ENCODE measurements at places on chromosomes 7 and 10.

DNA sequence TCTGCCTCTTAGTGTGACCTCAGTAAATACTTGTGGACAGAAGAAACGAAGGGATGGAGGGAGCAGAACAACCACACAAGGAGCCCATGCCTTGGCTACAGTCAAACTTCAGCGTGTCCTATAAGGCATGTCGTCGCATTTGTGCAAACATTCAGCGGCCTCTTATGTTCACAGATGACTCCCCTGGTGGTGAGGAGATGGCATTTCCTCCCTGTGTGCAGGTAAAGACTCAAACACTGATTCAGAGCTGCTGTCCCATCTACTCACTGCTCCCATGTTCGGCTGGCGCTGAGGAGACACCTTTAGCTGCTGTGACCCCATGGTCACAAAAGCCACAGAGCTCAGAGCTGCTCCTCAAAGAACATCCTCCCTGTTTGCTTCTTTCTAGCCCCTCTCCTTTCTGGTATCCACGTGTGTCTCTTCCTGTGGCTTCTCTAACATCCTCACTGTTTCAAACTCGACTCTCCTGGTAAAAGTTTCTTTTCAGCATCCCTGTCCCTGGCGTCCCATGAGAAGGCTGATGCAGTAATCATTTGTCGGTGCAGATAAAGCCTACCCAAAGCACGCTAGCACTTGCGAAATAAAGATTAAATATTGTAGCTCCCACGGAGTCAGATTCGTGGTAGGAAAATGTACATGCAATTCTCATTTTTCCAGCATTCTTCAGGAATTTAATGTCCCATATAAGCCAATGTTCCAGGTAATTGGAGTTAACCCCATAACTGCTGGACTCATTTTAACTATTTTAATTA is 124.9 kb upstream of the NEBL start:
- DNase-seq, result no peak

DNA sequence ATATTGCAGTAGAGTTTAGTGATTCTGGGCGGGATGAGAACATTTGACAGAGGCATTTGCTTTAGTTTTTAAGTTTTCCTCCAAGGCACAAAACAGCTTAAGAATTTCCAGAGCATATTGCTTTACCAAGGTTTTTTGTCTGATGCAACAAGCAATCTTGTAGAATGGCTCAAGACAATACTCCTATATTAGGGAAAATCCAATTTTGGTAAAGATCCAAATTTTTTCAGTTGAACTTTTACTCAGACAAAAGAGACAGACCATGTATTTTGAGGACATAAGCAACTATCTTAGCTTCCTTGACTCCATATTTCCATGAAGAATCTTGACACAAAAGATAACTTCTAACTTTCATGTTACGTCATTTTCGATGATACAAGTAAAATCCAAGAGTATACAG is 92.3 kb upstream of the NANOS1 start:
- DNase-seq, result no peak

DNA sequence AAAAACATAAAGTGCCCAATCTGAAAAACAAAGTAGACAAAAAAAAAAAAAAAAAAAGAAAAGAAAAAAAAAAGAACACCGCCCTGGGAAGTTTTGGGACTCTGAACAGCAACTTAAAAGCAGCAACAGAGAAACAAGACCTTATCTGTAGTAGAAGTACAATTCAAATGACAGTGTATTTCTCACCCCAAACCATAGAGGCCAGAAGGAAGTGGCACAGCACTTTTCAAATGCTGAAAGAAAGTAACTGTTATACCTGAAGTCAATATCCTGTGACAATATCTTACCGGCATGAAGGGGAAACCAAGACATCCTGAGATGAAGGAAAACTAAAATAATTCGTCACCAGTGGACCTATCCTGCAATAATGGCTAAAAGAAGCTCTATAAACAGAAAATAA is 112.1 kb downstream of the DNAJC1 start:
- DNase-seq, result no peak

DNA sequence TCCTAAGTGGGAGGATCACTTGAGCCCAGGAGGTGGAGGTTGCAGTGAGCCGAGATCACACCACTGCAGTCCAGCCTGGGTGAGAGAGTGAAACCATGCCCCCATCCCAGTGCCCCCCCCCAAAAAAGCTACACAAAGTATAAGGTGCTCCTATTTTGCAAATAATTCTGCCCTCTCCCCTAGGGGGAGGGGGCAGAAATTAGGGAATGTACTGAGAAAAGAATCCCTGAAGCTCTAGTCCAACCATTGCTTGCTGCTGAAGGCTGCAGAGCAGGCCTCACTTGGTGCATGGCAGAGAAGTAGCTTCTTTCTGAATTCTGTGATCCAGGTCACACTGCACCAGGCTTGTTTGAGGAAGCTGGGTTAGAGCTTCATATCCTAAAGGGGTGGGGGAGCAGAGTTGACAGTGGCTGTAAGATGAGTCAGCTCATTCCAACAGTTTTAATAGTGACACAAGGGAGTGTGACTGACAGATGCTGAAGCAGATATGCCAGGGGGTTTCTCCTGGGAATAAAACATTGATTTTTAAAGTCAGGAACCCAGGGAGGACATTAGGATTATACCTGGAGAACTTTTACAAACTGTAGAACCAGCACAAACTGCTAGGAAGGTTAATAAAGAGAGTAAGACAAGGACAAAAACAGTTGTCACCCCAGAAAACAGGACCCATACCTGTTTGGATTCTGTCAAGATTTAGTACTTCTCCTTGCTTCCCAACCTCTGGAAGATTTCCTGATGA is 32.8 kb upstream of the STRIP2 start:
- DNase-seq, result no peak

- no peak for DNase-seq
These were observed 222.9 kb upstream of the SH2B2 start for GRCh38 chr7:102063690-102064180.

GRCh38 chr10:33331379-33331694 is 3.1 kb downstream of the NRP1 start:
- no peak for DNase-seq

GRCh38 chr10:17792991-17793390 is 16.2 kb upstream of the MRC1 start:
- DNase-seq, result no peak

DNA sequence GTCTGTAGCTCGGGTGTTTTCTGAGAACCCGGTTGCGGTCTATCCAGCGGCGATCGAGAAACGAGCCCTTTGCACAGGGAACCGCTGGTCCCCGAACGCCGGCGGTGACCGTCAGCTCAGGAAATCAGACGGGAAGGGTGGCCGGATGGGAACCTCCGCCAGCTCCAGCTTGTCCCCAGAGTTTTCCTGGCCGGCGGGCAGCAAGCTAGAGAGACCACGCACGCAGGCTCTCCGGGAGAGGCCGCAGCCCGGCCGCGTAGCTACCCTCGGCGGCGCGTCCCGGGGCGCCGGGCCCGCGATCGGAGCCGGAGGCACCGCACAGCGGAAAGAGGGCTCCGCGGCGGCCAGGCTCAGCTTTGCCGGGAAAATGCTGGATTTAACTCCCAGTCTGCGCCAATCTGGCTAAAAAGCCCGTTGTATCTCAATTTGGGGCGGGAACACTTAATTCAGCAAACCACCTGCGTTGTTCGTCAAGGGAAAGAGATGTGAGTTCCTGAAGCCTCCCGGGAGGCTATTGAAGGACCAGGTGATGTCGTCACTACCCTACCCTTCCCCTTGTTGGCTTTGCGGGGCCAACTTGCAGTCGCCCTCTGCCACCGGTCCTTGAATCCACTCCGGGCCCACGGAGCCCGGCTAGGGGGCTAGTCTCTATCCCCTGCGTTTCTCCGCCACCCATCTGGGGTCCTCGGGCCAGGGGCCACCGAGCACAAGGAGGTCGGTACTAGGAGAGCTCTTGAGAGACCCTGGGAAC is 859 bp upstream of the CH25H start:
- no peak for DNase-seq

GRCh38 chr10:132880128-132880981 is 62.0 kb downstream of the CFAP46 start:
- no peak for DNase-seq

- DNase-seq, result no peak
These were observed 139.9 kb upstream of the ZNF438 start for GRCh38 chr10:31171402-31172083.

- DNase-seq, result no peak
These were observed 122.2 kb downstream of the MPP7 start for GRCh38 chr10:28180654-28181053.

DNA sequence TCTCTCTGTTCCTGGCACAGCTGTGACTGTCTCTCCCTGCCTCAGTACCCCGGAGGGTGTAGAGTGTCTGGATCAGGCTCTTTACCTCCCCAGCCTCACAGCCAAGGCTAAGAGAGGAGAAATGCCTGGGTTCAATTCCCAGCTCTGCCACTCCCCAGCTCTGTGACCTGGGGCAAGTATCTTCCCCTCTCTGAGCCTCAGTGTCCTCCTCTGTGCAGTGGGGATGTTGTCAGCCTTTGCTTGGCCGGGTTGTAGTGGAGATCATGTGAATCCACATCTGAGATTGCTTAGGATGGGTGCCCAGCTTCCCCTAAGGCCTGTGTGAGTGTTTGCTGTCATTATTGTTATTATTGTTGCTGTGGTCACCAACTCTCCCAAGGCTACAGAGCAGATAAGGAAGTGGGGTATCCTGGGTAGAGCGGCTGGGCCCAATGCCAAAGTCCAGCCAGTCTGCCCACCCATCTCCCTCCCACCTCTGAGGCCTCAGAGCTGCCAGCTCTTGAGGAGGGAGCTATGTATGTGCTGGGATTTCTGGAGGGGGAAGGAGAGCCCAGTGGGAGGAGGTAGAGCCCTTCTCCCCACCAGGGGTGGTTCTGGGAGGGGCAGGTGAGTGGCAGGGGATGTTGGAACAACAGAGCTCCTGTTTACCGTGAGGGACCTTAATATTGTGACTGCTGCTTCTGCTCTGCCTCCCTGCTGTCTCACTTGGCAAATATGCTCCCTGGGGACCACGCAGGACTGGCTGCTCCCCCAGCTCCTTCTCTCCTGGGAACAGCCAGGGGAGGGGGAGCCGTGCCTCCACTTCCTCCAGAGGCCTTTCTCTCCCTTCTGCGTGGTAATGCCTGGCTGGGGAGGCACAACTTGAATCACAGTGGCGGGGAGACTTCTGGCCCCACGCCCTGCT is 170.5 kb downstream of the RPS24 start:
- no peak for DNase-seq

DNA sequence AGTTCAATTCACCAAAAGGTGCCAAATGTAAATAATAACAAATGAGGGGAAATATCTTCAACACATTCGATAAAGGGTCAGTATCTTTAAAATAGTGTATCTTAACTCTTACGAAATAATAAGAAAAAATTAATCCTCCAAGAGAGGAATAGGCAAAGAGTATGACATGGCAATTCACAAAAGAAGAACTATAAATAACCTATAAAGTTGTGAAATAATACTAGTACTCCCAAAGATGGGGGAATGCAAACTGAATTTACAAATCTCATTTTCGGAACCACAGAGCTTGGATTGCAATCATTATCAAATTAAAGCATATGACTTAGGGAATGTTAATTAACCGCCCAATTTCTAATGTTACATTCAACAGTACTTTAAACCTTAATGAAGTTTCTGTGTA is 78.2 kb upstream of the TARP start:
- DNase-seq, result no peak

DNA sequence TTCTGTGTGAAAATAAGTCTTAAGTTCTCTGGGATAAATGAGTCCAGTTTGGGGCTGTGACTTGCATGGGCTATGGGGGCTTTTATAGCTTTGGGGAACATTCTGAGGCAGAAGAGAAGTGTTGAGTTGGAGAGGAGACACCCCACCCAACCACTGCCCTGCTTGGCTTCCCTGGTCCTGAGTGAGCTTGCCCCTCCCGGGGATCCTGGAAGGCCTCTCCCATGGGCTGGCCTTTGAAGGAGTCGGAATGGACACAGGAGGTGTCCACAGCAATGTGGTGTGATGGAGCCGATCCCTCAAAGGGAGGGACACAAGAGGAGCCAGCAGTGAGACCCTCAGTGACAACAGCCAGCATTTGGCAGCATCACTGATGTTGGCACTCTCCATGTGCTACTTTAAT is 89.8 kb downstream of the GLRX3 start:
- DNase-seq, result no peak

DNA sequence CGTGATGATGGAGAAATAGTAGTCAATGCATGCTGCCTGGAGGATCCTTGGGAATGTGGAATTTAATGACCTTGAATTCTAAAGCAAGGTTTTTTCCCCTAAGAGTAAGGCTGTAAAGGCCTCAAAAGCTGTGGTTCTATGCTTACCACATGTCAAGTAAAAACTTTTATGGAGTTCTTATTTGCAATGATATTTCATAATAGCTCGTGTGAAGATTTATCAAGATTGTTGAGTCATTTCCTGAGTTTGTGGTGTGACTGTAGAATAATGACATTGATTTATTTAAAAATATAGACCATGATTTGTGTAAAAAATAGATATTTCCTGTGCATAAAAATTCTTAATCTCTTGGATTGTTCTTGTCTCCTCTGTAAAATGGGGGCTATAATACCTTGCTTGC is 67.5 kb upstream of the SORCS1 start:
- DNase-seq, result no peak

DNA sequence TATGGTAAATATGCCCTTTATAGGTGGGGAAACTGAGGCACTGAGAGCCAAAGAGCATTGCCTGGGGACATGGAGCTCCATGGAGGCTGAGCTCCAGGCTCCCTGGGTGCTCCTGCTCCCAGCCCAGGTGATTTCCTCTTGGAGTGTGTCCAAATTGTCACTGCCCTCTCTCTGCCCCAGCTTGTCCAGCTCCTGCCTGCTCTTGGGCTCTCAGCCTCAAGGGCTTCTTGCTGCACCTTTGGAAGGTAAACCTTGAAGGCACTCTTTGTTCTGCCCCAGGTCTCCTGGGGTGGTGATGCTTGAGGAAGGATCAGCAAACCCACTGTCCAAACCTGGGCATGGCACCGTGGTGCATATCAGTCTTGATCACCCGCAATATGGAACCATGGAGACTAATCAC is 166.1 kb downstream of the RPS24 start:
- no peak for DNase-seq

DNA sequence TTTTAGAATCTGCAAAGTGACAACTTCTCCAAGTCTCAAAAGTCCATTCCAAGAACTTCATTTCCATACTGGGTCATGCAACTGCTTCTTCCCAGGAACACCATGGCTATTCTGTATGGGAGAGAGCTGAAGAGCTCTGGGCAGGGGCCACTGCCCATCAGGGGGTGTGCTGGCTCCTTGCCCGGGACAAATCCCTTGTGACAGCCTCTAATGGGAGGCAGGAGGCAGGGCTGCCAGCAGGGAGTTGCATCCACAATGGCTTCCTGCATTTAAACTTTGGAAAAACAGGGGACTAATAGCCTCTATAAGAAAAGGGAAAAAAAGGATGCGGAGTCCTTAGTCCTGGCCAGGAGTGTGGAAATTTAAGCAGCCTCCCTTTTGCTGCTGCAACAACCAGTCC is 18.4 kb upstream of the FRMD4A start:
- DNase-seq, result no peak
